ENCODE measurements at places on chromosomes 3 and 15. TPM values are rescaled to one million over a fixed set of nuclear protein-coding genes. Genes with fewer than 3 reads are reported as not detected.

DNA sequence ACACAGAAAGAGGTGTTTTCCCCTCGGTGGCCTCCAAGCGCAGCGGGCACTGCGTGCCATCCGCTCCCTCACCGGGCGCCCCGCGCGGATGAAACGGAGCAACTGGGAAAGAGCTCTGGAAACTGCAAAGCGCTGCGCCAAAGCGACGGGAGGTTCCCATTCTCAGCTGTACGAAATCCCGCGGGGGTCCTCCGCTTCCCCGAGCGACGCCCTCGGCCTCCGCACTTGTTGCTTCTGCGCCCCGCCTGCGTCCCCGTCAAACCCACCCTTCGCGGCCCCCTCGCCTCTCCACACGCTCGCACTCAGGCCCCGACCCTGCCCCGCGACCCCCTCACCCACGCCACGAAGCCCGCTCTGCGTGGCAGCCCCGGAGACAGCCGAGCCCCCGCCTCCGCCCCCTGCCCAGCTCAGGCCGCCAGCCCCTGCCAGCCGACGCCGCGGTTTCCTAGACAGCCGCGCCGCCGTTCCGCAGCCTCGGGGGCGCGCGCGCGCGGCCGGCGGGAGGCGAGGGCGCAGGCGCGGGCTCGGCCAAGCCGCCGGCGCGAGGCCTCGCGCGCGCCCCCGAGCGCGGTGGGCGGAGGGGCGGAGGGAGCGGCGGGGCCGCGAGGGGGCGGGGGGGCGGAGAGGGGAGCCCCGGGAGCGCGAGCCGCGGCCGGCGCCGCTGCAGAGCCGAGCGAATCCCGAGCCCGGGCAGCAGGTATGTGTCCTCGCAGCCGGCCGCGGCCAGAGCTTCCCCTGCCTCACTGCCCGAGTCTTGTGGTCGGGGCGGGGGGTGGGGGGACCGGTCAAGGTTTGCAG is at the start of gene TMEM266:
Gene TMEM266, plus strand, starts transcription at position 666 of the 798 bp plus-strand sequence. CDS start 74,279 bp downstream, outside the sequence.
- peaks cover 25% of the 10 kb centered on the region for H3K27me3 ChIP-seq
- peak within 1 kb of the TSS; percentile 46 for H3K27ac ChIP-seq
- no peaks in the 10 kb centered on the region for H3K36me3 ChIP-seq
- peak within 1 kb of the TSS; percentile 79 for H3K4me3 ChIP-seq
- peaks cover 46% of the 10 kb centered on the region for H3K4me1 ChIP-seq

DNA sequence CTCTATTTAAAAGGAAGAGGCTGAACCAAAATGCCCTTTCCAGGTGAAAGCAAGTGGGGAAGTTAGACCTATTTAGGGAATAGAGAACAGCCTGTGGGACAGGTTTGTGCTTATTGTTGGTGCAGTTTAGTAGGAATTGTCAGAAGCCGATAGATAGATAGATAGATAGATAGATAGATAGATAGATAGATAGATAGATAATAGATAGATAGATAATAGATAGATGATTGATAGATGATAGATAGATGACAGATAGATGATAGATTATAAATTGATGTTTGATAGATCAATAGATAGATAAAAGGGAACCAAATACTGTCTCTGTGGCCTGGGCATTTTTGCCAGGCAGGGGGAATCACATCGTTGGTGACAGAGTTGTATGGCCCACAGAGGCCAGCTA is 42.5 kb downstream of the SH3GL3 start:
- no peak overlapping the region for H3K4me3 ChIP-seq
- no peak for DNase-seq
- no peaks in the 10 kb centered on the region for H3K27me3 ChIP-seq
- H3K36me3 ChIP-seq, result no peaks in the 10 kb centered on the region
- H3K4me1 ChIP-seq, result no peaks in the 10 kb centered on the region

- no peak overlapping the region for H3K4me3 ChIP-seq
- H3K36me3 ChIP-seq, result no peaks in the 10 kb centered on the region
- H3K4me1 ChIP-seq, result no peaks in the 10 kb centered on the region
Measured at GRCh38 chr3:12294885-12295580, 6.2 kb downstream of the PPARG start.

DNA sequence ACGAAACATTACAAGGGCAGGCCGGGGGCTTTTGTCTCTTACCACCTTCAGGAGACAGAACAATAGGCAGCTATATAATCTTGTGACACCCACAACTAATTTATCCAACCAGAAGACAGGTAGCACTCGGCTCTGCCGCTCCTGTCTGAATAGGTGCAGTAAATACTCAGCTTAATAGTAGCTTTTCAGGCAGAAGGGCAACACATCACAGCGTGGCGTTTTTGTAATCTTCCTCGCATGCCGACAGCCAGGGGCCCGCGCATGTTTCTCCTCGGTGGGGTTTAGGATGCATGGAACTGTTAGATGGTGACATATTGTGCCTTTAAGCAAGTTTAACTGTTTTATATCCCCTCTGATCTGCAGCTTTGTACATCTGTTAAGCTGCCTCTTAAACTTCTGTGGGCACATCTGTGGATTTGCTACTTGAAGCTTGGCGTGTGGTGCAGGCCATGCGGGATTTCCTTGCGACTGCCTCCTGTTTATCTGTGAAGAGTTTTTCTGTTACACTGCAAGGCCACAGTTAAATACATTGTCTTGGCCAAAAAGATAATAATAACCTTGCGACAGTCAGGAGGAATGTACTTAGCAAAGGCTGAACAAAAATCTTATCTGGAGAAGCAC is 123.2 kb upstream of the BNIP2 start:
- no peak for DNase-seq
- H3K4me3 ChIP-seq, result no peak overlapping the region
- peaks cover 8% of the 10 kb centered on the region for H3K27me3 ChIP-seq
- H3K27ac ChIP-seq, result no peak overlapping the region
- H3K36me3 ChIP-seq, result no peaks in the 10 kb centered on the region

- peaks cover 100% of the 10 kb centered on the region for H3K4me1 ChIP-seq
- no peaks in the 10 kb centered on the region for H3K27me3 ChIP-seq
- H3K4me3 ChIP-seq, result peak overlapping the region; percentile 15
- H3K27ac ChIP-seq, result peak overlapping the region; percentile 92
Measured at GRCh38 chr15:31358163-31358562, 31.5 kb downstream of the KLF13 start.

DNA sequence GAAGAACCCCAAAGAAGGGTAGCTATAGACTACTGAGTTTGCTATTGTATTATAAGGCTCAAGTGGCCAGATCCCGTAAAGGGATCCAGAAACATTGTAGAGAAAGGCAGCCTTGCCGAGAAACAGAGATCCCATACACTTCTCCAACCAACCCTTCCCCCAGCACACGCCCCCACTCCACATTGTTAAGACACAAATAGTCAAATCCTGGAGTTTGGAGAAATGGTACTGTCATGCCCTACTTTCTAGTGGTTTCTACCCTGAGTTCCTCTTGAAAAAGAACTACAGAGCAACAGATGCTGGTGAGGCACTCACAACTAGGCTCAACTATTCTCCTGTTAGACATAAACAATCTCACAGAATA is 33.2 kb downstream of the B4GALT4 start:
- H3K36me3 ChIP-seq, result peaks cover 41% of the 10 kb centered on the region
- H3K4me1 ChIP-seq, result no peaks in the 10 kb centered on the region
- no peak overlapping the region for H3K4me3 ChIP-seq
- H3K27ac ChIP-seq, result no peak overlapping the region
- no peak for DNase-seq
- no peaks in the 10 kb centered on the region for H3K27me3 ChIP-seq

SAMMSON gene
- not detected for total RNA-seq

ROPN1 gene
- total RNA-seq, result not detected

CA12 gene
- total RNA-seq, result not detected
